Stimulated activated naive B cell treated with anti-CD40 and anti-IgM and Interleukin-4, amounts not matched to agents 10 μg/mL and 1 μg/mL and 100 μg/mL, for 72 hours (primary cell): ENCODE measurements at places on chromosomes 13 and 19.

- no peak for DNase-seq
These were observed 118.7 kb upstream of the MCF2L start for GRCh38 chr13:112850273-112850672.

GRCh38 chr19:39301021-39301420 is 4.8 kb downstream of the IFNL1 start:
- no peak for DNase-seq

DNA sequence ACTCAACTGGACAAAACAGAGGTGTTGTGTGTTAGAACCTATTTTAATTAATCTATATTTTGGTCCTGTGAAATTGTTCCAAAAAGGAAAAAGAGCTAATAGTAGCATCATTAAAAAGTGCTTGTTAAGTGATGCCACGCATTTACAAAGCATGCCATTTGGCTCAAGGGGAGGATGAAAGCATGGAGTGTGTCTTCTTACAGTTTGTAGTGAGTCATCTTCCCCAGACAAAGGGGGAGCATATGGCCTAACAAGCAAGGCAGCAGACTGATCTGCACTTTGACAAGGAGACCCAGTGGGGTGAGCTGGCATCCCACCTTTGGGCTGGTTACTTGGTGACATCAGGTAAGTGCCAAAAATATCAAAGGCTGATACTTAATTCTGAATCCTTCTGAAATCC is 297.0 kb downstream of the FGF9 start:
- DNase-seq, result no peak

DNA sequence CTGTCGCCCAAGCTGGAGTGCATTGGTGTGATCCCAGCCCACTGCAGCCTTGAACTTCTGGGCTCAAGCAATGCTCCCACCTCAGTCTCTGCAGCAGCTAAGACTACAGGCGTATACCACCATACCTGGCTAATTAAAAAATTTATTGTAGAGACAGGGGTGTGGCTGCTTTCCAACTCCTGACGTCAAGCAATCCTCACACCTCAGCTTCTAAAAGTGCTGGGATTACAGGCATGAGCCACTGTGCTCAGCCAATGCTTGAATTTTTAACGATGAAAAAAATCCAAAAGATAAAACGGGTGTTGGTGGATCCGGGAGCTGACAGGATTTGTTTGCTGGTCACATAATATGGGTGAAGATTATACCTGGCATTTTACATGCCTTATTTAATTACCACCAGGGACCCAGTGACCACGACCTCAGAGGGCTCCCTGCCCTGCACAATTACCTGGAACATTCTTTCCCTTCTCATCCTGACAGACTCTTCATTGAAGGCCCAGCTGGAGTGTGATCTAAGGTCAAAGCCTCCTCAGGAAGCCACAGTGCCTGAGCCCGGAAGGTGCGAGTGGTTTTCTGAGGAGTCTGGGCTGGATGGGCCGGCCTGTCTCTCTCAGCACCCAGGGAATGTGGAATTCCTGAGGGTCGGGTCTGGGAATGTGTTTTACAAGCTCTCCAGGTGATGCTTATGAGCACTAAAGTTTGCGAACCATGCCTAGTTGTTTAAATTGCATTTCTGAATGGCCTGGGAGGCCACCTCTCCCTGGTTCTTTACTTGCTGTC is 193.3 kb downstream of the USP12 start:
- DNase-seq, result no peak

DNA sequence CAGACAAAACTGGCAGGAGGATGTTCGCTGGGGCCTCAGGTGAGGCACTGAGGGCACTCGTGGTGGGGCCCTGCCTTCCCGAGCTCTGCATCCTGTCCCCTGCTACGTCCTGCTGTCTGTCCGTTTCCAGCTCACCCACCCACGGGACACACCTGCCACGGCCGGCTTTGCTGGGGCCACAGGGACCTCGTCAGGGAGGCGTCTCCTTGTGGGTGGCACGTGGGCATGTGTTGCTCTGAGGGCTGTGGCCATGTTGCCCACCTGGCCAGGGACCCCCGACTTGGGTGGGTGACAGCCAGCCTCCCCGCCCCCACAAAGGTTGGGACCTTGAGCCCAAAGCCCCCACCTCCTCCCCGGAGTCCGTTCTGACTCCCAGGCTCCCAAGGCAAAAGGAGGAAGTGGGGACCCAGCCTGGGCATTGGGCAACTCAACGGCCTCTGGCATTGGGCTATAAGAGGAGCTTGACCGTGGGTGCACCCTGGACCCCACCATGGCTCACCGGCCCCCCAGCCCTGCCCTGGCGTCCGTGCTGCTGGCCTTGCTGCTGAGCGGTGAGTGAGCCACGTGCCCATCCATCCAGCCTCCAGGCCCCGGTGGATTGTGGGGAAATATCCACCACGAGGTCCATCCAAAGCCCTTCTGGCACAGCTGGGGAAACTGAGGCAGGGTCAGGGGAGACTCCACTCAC is at the start of gene PRTN3:
PRTN3 (plus strand) TSS at position 481 of the 688 bp plus-strand sequence; CDS start at position 491, 10 bp downstream.
- no peak for DNase-seq
